RPMI7951 (cell line): ENCODE measurements at places on chromosomes 5 and 9. TPM values are rescaled to one million over a fixed set of nuclear protein-coding genes. Genes with fewer than 3 reads are reported as not detected.

COQ4 gene
- total RNA-seq, result 39.4 and 43.6 TPM in 2 replicates

HMGCR gene
- total RNA-seq, result 28.4 and 33.9 TPM in 2 replicates

PCDHB10 gene
- total RNA-seq, result 0.60 and 0.78 TPM in 2 replicates

CA9 gene
- 73.8 and 82.4 TPM in 2 replicates for total RNA-seq

SPINK6 gene
- not detected in 2 replicates for total RNA-seq
